Spinal cord (tissue), 10 donors: ENCODE measurements at places on chromosomes 5 and 9. TPM values are rescaled to one million over a fixed set of nuclear protein-coding genes. Genes with fewer than 3 reads are reported as not detected.

GRCh38 chr9:19830796-19831195 is 42.0 kb upstream of the SLC24A2 start:
- H3K27ac ChIP-seq = no peak overlapping the region
- H3K27me3 ChIP-seq = no peaks in the 10 kb centered on the region
- DNase-seq = no peak

- no peak for DNase-seq
- no peaks in the 10 kb centered on the region for H3K36me3 ChIP-seq
- no peak overlapping the region for H3K27ac ChIP-seq
- no peaks in the 10 kb centered on the region for H3K27me3 ChIP-seq
Measured at GRCh38 chr5:161414896-161415295, 131.6 kb downstream of the GABRB2 start.

GRCh38 chr5:78649211-78649695 is 681 bp upstream of the LHFPL2 start:
- DNase-seq = no peak
- H3K4me3 ChIP-seq = peak overlapping the region; percentile 63
- H3K27ac ChIP-seq = peak overlapping the region; percentile 93
- H3K27me3 ChIP-seq = no peaks in the 10 kb centered on the region

DNA sequence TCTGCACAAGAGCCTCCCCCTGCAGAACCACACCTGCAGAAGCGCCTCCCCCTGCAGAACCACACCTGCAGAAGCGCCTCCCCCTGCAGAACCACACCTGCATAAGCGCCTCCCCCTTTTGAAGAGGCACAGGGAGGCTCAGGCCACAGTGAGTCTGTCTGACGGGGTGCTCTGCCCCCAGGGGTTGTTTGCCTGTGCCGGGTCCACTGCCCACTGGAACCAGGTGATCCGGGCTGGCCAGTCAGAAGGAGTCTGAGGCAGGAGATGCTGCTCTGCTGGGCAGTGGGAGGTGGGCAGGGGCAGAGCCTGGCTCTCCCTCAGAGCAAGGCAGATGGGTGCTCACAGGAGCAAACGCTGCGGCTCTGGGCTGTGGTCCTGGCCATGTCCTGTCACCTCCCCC is 60.8 kb upstream of the RNU6ATAC start:
- no peak overlapping the region for H3K4me3 ChIP-seq
- H3K27ac ChIP-seq = no peak overlapping the region
- peaks cover 68% of the 10 kb centered on the region for H3K4me1 ChIP-seq
- H3K36me3 ChIP-seq = no peaks in the 10 kb centered on the region
- H3K27me3 ChIP-seq = no peaks in the 10 kb centered on the region

GRCh38 chr9:3732077-3733038 is 206.6 kb upstream of the RFX3 start:
- H3K27ac ChIP-seq = no peak overlapping the region
- no peaks in the 10 kb centered on the region for H3K36me3 ChIP-seq
- peak; percentile 79 for DNase-seq
- no peaks in the 10 kb centered on the region for H3K27me3 ChIP-seq
- H3K4me1 ChIP-seq = peaks cover 3% of the 10 kb centered on the region

GRCh38 chr5:132003170-132003744 is 8.2 kb downstream of the ACSL6 start:
- H3K4me1 ChIP-seq = peaks cover 89% of the 10 kb centered on the region
- H3K4me3 ChIP-seq = no peak overlapping the region
- H3K27ac ChIP-seq = peak overlapping the region; percentile 94
- DNase-seq = peak; percentile 92

DNA sequence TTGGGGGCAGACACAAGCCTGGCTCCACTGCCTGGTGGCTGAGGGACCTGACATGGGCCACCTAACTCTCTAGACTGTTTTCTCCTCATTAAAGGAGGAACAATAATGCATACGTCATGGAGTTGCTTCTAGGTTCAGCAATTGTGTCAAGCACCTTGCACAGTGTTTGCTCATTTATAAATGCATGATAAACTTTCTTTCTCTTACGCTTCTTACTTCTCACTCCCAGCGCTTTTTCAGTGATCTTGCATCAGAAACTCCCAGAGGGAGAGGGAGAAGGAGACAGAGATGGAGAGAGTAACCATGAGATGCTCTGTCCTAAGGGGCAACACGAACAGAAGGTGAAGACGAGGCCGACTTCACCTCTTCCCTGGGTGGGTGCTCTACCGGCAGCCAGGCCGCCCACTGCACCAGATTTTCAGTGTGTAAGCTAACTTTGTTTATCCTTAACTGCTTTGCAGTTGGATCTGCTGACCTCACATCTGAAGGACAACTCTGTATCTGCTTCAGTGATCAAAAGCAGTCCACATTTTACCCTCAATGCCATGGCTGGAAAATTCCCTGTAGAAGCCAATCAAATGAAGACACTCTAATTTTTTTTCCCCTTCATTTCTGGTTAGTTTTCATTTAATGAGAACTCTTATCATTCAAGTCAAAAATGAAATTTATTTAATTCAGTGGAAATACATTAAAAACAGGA is 35.3 kb downstream of the MED27 start:
- peaks cover 12% of the 10 kb centered on the region for H3K4me1 ChIP-seq
- H3K27ac ChIP-seq = no peak overlapping the region

- no peaks in the 10 kb centered on the region for H3K27me3 ChIP-seq
- H3K36me3 ChIP-seq = no peaks in the 10 kb centered on the region
- no peak for DNase-seq
- H3K4me1 ChIP-seq = no peaks in the 10 kb centered on the region
Measured at GRCh38 chr5:56088431-56088949, 93.7 kb upstream of the IL6ST start.

GRCh38 chr5:56620903-56621677 is 194.3 kb upstream of the MAP3K1 start:
- H3K27me3 ChIP-seq = no peaks in the 10 kb centered on the region
- DNase-seq = no peak
- no peaks in the 10 kb centered on the region for H3K36me3 ChIP-seq
- no peak overlapping the region for H3K27ac ChIP-seq
- no peaks in the 10 kb centered on the region for H3K4me1 ChIP-seq

DNA sequence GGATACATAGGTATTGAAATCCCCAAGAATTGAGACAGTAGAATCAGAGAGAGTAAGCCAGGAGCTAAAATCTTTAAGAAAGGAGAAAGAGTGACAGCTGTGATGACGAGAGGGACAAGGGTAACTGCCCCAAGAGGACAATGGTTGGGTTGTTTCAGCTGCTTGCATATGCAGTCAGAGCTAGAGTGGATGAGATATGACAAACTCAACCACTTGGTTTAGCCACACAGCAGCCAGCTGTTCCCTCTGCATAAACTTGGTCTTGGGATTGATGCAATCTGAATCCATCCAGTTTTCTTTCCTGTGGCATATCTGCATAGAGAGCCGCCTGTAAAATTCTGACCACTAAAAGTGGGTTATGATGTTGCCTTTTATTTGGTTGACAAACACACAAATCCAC is 100.7 kb downstream of the ZNF622 start:
- DNase-seq = no peak
- H3K36me3 ChIP-seq = no peaks in the 10 kb centered on the region
- no peak overlapping the region for H3K27ac ChIP-seq
- H3K4me3 ChIP-seq = no peak overlapping the region

DNA sequence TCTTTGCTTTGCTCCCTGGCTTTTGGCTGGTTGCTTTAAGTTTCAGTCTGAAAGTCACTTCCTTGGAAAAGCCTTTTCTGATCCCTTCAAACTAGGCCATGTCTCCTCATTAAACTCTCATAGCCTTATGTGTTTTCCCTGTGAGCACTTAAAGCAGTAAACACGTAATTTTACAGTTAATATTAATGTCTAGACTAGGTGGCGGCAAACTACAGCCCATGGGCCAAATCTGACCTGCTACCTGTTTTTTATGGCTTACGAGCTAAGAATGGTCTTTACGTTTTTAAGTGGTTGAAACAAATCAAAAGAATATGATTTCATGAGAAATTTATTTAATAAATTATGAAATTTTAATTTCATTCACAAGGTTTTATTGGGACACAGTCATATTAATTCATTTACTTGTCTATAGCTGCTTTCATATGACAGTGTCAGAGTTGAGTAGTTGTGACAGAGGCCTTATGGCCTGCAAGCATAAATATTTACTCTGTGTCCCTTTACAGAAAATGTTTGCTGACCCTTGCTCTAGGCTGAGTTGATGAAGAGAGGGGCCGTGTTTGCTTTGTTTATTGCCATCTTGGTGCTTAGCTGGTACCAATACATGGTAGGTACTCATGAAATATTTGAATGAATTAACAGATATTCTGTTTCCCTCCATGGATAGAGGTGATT is 7.4 kb downstream of the SLC44A1 start:
- no peak for DNase-seq
- no peak overlapping the region for H3K4me3 ChIP-seq
- no peaks in the 10 kb centered on the region for H3K36me3 ChIP-seq
- H3K27ac ChIP-seq = no peak overlapping the region
- H3K4me1 ChIP-seq = peaks cover 5% of the 10 kb centered on the region

- H3K36me3 ChIP-seq = no peaks in the 10 kb centered on the region
- H3K27me3 ChIP-seq = no peaks in the 10 kb centered on the region
- H3K4me3 ChIP-seq = no peak overlapping the region
- no peaks in the 10 kb centered on the region for H3K4me1 ChIP-seq
Measured at GRCh38 chr5:148725675-148726074, 71.3 kb upstream of the HTR4 start.

DNA sequence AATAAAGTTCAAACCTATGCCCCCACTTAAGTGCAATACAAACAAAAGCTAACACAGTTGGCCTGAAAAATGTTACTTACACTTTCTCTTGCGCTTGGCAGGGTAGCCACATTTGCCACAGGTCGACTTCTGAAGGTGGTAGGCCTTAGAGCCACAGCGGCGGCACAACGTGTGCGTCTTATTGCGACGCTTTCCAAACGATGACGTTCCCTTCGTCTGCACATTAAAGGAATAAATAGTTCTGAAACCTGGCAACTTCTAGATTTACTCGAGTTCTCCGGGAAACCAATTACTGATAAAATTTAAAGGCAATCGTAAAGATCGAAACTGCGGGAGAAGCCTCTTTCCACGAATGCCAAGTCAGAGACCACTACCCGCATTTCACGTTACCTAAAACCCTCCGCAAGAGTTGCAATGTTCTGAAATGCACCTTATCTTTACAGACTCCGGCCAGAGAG is 602 bp downstream of the RPL37 start:
- peaks cover 22% of the 10 kb centered on the region for H3K36me3 ChIP-seq
- no peaks in the 10 kb centered on the region for H3K27me3 ChIP-seq
- H3K4me1 ChIP-seq = peaks cover 13% of the 10 kb centered on the region
- peak overlapping the region; percentile 88 for H3K4me3 ChIP-seq

- H3K27ac ChIP-seq = no peak overlapping the region
- H3K4me1 ChIP-seq = peaks cover 13% of the 10 kb centered on the region
- H3K4me3 ChIP-seq = no peak overlapping the region
- peaks cover 4% of the 10 kb centered on the region for H3K27me3 ChIP-seq
- H3K36me3 ChIP-seq = no peaks in the 10 kb centered on the region
Measured at GRCh38 chr9:99181621-99182020, 40.1 kb downstream of the ALG2 start.

DNA sequence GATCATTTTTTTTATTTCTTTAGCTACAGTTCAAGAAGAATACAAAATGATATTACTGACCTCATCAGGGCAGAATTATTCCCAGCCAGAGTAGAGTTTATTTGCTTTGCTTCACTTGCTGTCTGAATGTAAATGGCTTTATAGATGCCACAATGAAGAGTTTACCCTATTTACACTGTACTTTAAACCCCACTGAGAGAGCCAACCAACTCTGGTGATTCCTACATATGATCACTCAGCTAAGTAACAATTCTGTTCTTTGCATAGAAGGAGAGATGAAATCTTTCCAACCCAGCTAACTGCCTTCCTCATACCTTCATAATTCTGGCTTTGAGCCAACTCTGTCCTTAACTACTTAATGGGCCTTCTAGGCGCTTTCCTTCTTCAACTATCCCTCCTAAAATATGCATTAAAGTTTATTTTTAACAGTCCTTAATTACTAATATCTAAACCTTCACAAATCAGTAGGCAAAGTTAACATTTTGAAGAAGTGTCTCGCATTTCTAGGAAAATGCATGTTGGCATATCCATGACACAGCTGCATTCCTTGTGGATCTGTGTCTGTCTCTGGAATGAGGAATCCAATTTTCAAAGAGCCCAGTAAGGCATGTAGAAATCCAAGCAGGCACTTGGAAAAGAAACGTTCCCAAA is 284.8 kb upstream of the GRAMD2B start:
- H3K36me3 ChIP-seq = no peaks in the 10 kb centered on the region
- no peaks in the 10 kb centered on the region for H3K27me3 ChIP-seq
- DNase-seq = no peak
- H3K4me3 ChIP-seq = no peak overlapping the region
- H3K4me1 ChIP-seq = no peaks in the 10 kb centered on the region
- no peak overlapping the region for H3K27ac ChIP-seq

DNA sequence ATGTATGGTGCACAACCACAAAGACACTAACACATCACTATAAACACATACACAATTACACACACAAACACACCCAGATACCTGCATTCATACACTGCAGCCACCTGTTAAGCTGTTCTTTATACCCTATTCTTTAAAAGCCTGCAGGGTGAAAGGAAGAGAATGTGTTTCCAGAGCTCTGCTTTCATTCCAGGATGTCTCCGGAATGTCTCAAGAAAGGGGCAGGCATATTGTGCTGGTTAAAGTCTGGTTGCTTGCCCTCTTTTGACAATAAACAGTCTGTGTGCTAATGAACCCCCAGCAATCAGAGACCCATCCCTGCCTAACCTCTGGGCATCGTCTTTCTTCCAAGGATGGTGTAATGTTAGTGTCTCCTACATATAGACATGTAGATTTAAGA is 181.6 kb downstream of the EPB41L4A start:
- no peak for DNase-seq
- no peaks in the 10 kb centered on the region for H3K36me3 ChIP-seq
- H3K27ac ChIP-seq = no peak overlapping the region
- H3K4me1 ChIP-seq = no peaks in the 10 kb centered on the region
- H3K4me3 ChIP-seq = no peak overlapping the region
- no peaks in the 10 kb centered on the region for H3K27me3 ChIP-seq

- peaks cover 5% of the 10 kb centered on the region for H3K4me1 ChIP-seq
- no peaks in the 10 kb centered on the region for H3K27me3 ChIP-seq
- DNase-seq = no peak
- no peak overlapping the region for H3K4me3 ChIP-seq
- H3K27ac ChIP-seq = no peak overlapping the region
Measured at GRCh38 chr5:140182075-140182711, 7.2 kb downstream of the CYSTM1 start.

DNA sequence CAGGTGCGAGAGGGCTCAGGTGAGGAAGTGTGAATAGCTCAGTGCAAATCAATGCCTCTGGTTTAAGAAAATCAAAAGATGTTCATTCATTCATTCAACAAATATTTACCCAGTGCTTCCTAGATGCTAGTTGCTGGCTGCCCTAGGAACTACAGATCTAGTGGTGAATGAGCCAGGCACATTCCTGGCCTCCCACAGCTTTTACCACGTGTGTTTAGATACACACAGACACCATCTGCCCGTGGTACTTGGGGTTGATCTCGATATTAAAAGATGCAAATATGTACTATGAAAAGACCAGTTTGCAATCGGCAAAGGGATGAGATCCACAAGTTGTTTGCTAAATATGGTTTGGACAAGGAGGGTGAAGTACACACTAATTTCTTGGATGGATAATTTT is 78.2 kb downstream of the GTF3C4 start:
- H3K4me3 ChIP-seq = no peak overlapping the region
- peaks cover 20% of the 10 kb centered on the region for H3K4me1 ChIP-seq

GRCh38 chr9:132192728-132193127 is 30.9 kb downstream of the NTNG2 start:
- no peak overlapping the region for H3K4me3 ChIP-seq
- no peaks in the 10 kb centered on the region for H3K27me3 ChIP-seq
- H3K36me3 ChIP-seq = peaks cover 5% of the 10 kb centered on the region
- no peak for DNase-seq
- H3K4me1 ChIP-seq = peaks cover 42% of the 10 kb centered on the region
- H3K27ac ChIP-seq = peak overlapping the region; percentile 69

The GDNF gene
- total RNA-seq = 0.17 TPM

The ANKRD34B gene
- total RNA-seq = 2.7 TPM

The TMEM215 gene
- 5.2 TPM for total RNA-seq
